ENCODE measurements at places on chromosomes 13 and 19. TPM values are rescaled to one million over a fixed set of nuclear protein-coding genes. Genes with fewer than 3 reads are reported as not detected.

The KIR3DL1 gene
- total RNA-seq: not detected

DNA sequence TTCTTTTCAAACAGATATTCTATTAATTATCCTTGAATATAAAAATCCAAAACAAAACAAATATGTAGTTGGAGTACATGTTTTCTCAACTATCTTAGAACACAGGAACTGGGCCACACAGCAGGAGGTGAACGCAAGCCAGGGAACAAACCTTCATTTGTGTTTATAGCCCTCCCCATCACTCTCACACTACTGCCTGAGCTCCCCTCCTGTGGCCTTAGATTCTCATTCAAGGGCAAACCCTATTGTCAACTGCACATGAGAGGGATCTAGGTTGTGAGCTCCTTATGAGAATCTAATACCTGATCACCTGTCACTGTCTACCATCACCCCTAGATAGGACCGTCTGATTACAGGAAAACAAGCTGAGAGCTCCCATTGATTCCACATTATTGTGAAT, 427.1 kb upstream of the PRR20A start:
- DNase-seq: no peak

DNA sequence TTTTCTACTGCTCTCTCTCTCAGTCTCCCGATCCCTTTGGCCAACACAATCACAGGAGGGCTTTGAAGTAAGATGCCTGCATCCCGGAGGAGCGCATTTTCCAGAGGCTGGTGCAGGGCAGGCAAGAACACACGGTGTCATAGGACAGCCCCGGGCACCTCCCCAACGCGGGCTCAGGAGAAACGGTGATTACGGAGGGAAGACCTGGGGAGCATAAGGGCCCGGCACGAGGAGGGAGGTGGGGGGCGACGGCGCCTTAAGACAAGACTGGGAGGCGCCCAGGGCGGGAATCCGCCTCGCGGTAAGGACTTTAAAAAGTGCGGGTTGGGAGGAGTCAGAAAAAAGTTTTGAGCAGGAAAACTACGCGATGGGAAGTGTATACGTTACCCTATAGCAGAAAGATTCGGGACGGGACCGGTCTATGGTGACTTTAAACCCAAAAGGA, 18.7 kb upstream of the ZNF888 start:
- DNase-seq: peak; percentile 22

GRCh38 chr13:41565216-41565615, 107.9 kb downstream of the RGCC start:
- DNase-seq: no peak

The LRRC4B gene
- total RNA-seq: 56.4 TPM
